ENCODE measurements at places on chromosomes 1 and 21.

GRCh38 chr1:165381745-165382505 lies 25.4 kb upstream of the LMX1A start:
- no peak for DNase-seq

DNA sequence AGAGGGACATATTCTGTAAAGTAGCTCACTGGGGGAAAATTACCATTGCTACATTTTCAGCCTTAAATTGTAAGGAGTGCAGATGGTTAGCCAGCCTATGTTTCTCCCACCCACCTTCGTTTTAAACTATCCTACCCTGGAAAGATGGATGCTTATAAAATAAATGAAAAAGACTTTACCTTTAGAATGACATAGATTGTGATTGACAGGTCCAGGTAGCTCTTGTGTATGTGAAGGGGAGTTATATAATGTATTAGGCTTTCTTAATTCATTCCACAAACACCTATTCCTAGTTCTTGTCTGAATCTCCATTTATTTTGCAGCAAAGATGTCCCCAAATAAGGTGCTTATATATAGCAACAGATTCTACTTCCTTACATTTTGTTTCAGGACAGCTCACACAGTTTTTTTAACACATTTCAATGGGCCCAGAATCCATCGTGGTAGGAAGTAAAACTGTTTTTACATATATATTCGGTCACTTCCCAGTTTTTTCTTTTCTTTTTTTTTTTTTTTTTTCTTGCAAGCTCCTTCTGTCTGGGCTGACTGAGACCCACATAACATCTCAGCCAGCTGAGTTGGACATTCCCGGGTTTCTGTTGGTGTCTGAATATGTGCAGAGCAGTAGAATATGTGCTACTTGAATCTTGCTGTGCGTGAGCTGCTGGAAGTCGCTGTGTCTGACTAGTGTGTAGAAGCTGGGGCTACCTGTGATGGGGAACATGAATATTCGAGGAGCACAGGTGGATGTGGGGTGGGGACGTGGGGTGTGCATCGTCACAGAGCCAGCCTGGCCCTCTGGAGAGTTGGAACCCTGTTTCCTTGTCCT lies 27.8 kb downstream of the UCK2 start:
- no peak for DNase-seq

DNA sequence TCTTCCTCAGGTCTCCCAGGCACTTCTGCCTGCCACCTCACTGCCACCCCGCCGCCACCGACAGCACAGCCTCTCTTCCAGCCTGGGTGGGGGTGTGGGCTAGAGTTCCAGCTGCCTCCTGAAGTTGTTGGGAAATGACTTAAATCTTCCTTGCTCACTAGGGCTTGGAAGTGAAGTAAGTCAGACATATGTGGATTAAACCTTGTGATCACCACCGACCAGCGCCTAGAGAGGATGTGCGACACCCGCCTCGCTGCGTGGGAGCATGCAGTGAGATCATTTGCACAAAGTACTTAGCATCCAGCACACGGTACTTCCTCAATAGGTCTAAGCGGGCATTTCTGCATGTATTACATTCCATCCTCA lies 71.4 kb upstream of the FAM20B start:
- no peak for DNase-seq

GRCh38 chr1:41436281-41437010 lies 48.0 kb downstream of the EDN2 start:
- no peak for DNase-seq

- DNase-seq, result no peak
Observed at GRCh38 chr1:204652497-204652896, 33.0 kb downstream of the LRRN2 start.
